ENCODE measurements at places on chromosomes 7 and 10.
A peak's percentile ranks its signal among the peaks of the same experiment; 100 is the strongest.

DNA sequence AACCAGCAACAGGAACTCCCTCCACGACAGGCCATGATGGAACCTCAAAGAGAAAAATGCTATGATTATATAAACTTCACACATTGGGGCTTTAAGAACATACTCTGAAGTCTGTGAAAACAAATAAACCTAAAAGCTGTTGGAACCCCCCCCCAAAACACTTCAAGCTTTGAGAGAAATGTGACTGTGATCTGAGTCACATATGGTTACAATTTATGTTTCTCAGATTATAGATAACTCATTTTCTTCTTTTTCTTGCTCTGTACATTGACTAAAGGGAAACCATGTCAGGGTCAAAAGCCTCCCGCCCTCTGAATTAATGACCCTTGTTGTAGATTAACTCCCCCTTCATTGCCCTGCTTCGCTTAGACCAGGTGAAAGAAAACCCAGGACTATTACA lies 15.8 kb downstream of the VOPP1 start:
- DNase-seq: no peak

GRCh38 chr10:116685807-116686206 lies 56.6 kb downstream of the HSPA12A start:
- DNase-seq: no peak

GRCh38 chr7:125636320-125636962 lies 706.8 kb upstream of the POT1 start:
- no peak for DNase-seq

DNA sequence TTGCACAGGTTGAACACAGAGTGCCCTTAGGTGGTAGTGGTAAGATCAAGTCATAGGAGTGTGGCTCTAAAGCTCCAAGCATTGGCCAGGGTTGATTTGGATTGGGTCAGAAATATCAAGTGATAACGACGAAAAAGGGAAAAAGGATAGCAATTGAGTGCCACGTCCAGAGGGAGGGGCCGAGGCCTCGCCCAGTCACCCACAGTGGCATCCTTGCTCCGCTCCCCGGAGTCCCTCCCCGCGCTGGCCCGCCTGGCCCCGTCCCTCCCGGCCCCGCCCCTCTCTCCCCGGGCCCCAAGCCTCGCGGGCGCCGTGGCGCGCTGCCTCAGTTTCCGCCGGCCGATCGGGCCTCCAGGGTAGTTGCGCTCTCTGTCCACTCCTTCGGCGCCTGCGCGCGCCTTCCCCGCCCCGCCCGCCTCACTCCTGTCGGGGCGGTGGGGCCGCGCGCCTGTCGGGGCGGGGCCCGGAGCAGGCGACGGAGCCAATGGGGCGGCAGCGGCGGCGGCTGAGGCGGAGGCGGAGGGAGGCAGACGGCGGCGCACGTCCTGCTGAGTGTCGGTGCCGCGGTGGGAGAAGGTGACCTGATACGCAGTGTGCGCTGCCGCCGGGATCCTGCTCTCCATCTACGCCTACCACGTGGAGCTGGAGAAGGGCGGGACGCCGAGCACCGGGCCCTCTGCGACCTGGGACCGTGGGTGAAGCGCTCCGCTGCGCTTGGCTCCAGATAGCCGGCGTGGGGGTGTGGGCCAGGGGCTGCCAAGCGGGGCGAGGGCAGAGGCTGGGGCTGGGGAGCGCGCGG lies 209.1 kb upstream of the ZNF722 start:
- DNase-seq: peak; percentile 63

- no peak for DNase-seq
These were observed 36.0 kb upstream of the ABLIM1 start for GRCh38 chr10:114694062-114694461.

- no peak for DNase-seq
These were observed 902.6 kb upstream of the MBL2 start for GRCh38 chr10:53675177-53675576.

GRCh38 chr7:145489609-145490008 lies 627.0 kb upstream of the CNTNAP2 start:
- DNase-seq: no peak

DNA sequence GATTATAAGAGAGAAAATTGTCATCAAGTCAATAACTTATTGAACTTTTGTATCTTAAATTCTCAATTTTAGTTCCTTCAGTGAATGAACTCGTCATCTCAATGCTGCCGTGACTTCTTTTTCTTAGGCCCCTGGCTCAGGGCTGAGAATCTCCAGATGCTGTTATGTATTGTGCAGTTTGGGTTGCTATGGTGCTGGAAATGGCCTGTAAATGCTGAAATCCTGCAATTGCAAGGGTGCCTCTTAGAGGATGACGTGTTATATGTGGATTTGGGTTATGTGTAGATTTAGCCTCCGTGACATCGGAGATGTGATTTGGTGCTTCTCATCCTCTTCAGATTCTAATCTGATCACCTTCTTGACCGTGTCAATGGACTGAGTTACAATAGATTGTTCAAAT lies 55.7 kb upstream of the ZRANB1 start:
- no peak for DNase-seq

- DNase-seq: peak; percentile 86
These were observed at the start of gene EPHB4 for GRCh38 chr7:100827330-100828226. Gene EPHB4, minus strand, starts transcription at chr7:100827523. Its CDS starts 493 bp downstream, at chr7:100827030.

DNA sequence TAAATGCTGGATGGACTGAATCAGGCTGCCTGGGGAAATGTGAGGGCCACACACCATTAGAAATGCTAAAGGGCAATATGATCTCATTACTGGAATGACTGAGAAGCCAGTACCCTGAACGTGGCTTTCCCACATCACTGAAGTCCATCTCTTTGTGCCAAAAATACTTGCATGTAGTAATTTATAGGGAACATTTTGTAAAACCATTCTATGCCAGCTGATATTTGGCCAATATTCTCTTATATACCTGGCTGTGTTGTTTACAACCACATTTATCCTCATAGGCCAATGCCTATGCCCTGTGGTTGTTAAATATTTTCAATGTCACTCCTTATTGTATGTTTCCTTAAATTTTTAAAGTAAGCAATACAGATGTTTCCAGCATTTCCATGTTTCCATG lies 111.6 kb downstream of the C10orf90 start:
- DNase-seq: no peak

DNA sequence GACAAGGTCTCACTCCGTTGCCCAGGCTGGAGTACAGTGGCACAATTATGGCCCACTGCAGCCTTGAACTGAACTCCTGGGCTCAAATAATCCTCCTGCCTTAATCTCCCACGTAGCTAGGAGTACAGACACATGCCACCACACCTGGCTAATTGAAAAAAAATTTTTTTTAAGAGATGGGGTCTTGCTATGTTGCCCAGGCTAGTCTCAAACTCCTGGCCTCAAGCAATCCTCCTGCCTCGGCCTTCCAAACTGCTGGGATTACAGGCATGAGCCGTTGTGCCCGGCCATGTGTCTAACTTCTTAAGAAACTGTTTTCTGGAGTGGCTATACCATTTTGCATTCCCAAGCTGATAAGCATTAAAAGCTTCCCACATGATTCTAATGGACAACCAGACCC lies 9.5 kb upstream of the EFCAB10 start:
- DNase-seq: no peak

DNA sequence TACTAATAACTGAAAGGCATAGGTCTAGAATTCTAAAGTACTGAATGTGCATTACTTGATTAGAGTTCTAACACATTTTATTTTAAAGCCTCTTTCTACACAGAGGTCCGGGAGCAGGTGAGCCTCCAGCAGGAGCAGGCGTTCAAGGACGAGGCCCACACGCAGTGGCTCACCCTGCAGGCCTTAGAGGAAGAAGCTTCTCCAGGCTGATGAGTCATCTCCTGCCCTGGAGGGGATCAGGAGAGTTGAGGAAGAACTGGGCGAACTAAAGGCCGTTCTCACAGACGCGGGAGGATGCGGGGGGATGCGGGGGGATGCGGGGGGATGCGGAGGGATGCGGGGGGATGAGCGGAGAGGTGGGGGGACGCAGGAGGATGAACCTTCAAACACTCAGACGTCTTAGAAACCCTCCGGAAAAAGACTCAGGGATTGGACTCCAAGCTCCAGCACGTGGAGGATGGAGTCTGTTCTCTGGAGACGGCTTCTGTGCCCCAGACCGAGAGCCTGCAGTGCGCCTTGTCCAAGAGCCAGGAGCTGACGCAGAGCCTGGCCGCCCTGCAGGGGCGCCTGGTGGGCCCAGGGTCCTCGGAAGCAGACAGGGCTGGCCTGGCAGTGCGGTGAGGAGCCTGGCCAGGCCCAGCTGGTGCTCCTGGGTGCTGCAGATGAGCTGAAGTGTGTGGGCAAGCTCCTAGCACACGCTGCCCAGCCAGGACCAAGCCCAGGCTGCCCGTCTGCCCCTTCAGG lies 433.7 kb upstream of the TPK1 start:
- no peak for DNase-seq
